ENCODE measurements at places on chromosomes 11 and 22. TPM values are rescaled to one million over a fixed set of nuclear protein-coding genes. Genes with fewer than 3 reads are reported as not detected.

CHID1 gene
- 34.1 TPM for total RNA-seq

PKNOX2 gene
- not detected for total RNA-seq

DCHS1 gene
- total RNA-seq: 0.26 TPM

ARHGEF17 gene
- 4.5 TPM for total RNA-seq

C11orf91 gene
- total RNA-seq: not detected

OR52B2 gene
- total RNA-seq: not detected

SERGEF gene
- 29.2 TPM for total RNA-seq

DTX4 gene
- total RNA-seq: 2.4 TPM

SAA1 gene
- total RNA-seq: 1.6 TPM

TSSK2 gene
- total RNA-seq: not detected

DNAJB7 gene
- total RNA-seq: not detected

OR52I2 gene
- not detected for total RNA-seq

CD59 gene
- total RNA-seq: 193 TPM

SYT7 gene
- 34.4 TPM for total RNA-seq

PDGFD gene
- total RNA-seq: under 0.01 TPM

ANAPC15 gene
- total RNA-seq: 19.0 TPM

TRIM48 gene
- total RNA-seq: not detected

LRRN4CL gene
- total RNA-seq: 0.26 TPM

IRAG1 gene
- total RNA-seq: 0.26 TPM

TTC36 gene
- total RNA-seq: not detected

VPREB1 gene
- total RNA-seq: not detected

CTTN gene
- total RNA-seq: 412 TPM

PANX2 gene
- 0.26 TPM for total RNA-seq

NPAS4 gene
- not detected for total RNA-seq

NUDT8 gene
- 14.2 TPM for total RNA-seq

SLC22A6 gene
- total RNA-seq: not detected

PRAME gene
- total RNA-seq: not detected

JHY gene
- 2.9 TPM for total RNA-seq

PIH1D2 gene
- 0.51 TPM for total RNA-seq

MCHR1 gene
- not detected for total RNA-seq

ATP5MG gene
- 61.1 TPM for total RNA-seq

OR8H1 gene
- total RNA-seq: not detected

CYB5R2 gene
- total RNA-seq: 12.1 TPM

KRTAP5-11 gene
- not detected for total RNA-seq

OR52H1 gene
- total RNA-seq: not detected

KDELR3 gene
- total RNA-seq: 1.8 TPM

OR5P2 gene
- not detected for total RNA-seq

SYT9 gene
- not detected for total RNA-seq

TOB2 gene
- total RNA-seq: 6.3 TPM

APOA4 gene
- not detected for total RNA-seq

PARVG gene
- total RNA-seq: not detected

NDUFC2 gene
- 64.8 TPM for total RNA-seq

Data from bronchial epithelial cell (primary cell).